ENCODE measurements at places on chromosomes 16 and 17.

DNA sequence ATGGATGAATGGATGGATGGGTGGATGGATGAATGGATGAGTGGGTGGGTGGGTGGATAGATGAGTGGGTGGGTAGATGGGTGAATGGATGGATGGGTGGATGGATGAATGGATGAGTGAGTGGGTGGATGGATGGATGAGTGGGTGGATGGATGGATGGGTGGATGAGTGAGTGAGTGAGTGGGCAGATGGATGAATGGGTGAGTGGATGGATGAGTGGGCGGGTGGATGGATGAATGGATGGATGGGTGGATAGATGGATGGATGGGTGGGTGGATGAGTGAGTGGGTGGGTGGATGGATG, 6.4 kb upstream of the KATNB1 start:
- no peak overlapping the region for H3K4me3 ChIP-seq
- no peaks in the 10 kb centered on the region for H3K36me3 ChIP-seq
- no peaks in the 10 kb centered on the region for H3K4me1 ChIP-seq
- no peak overlapping the region for H3K27ac ChIP-seq

DNA sequence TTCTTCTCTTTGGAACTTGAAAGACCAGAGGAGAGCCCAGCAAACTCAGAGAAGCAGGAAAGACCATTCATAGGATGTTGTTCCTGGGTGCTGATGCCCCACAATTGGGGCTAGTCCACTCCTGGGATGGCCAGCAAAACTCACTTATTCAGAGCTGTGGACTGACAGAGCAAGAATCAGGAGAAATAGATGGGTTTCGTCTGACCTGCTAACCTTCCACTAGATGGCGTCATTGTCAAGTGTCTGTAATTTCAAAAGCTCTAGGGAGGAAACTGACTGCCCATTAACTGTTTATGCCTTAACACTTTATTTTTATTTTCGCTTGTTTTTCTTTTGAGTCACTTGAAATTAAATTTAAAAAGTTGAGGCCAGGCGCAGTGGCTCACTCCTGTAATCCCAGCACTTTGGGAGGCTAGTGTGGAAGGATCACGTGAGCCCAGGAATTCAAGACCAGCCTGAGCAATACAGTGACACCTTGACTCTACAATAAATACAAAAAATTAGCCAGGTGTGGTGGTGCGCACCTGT, 28.7 kb upstream of the MILR1 start:
- DNase-seq = no peak
- no peaks in the 10 kb centered on the region for H3K36me3 ChIP-seq
- no peaks in the 10 kb centered on the region for H3K4me1 ChIP-seq
- no peaks in the 10 kb centered on the region for H3K27me3 ChIP-seq

DNA sequence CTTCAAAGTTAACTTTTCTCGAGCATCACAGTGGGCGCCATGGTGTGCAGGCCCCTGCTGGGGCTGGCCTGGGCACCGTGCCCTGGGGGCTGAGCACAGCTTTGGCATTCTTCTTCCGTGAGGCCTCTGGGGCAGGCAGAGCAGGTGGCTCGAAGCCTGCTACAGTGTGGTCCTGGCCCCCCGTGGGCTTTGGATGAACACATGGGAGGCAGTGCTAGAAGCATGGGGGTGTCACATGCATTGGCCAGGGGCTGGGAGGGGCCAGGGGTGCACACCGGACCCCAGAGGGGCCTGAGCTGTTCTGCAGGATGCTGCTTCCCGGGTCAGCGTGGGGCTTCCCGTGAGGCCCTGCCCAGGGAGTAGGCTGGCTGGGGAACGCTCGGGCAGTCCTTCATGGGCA, 12.1 kb upstream of the C16orf74 start:
- no peaks in the 10 kb centered on the region for H3K27me3 ChIP-seq
- DNase-seq = no peak
- H3K27ac ChIP-seq = no peak overlapping the region

- no peak overlapping the region for H3K27ac ChIP-seq
- no peak overlapping the region for H3K4me3 ChIP-seq
- H3K36me3 ChIP-seq = no peaks in the 10 kb centered on the region
- H3K4me1 ChIP-seq = no peaks in the 10 kb centered on the region
Measured at GRCh38 chr16:54325616-54326265, 39.2 kb upstream of the IRX3 start.

DNA sequence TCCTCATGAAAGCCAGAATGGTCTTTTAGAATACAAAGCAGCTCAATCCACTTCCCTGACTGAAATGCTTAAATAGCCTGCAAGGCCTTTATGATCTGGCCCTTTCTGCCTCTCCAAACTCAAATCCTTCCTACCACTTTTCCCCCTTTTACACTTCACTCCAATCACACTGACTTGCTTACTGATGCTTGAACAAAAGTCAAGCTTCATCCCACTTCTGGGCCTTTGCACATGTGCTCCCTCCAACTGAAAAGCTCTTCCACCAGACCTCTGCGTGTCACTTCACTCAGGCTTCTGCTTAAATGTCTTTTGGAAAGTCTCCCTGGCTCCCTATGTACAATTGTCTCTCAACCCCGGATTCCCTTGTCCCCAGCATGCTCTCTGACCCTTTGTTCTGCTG, 13.3 kb upstream of the TERB1 start:
- no peak for DNase-seq
- H3K4me1 ChIP-seq = no peaks in the 10 kb centered on the region
- no peaks in the 10 kb centered on the region for H3K27me3 ChIP-seq
- H3K36me3 ChIP-seq = no peaks in the 10 kb centered on the region
- H3K4me3 ChIP-seq = no peak overlapping the region
- no peak overlapping the region for H3K27ac ChIP-seq

- peak overlapping the region; percentile 93 for H3K27ac ChIP-seq
- H3K36me3 ChIP-seq = no peaks in the 10 kb centered on the region
- H3K4me3 ChIP-seq = no peak overlapping the region
- DNase-seq = no peak
- H3K4me1 ChIP-seq = peaks cover 53% of the 10 kb centered on the region
Measured at GRCh38 chr16:88779406-88780141, 5.4 kb downstream of the PIEZO1 start.

- H3K36me3 ChIP-seq = no peaks in the 10 kb centered on the region
- DNase-seq = no peak
- H3K4me1 ChIP-seq = no peaks in the 10 kb centered on the region
Measured at GRCh38 chr16:17548825-17549224, 78.1 kb upstream of the XYLT1 start.

DNA sequence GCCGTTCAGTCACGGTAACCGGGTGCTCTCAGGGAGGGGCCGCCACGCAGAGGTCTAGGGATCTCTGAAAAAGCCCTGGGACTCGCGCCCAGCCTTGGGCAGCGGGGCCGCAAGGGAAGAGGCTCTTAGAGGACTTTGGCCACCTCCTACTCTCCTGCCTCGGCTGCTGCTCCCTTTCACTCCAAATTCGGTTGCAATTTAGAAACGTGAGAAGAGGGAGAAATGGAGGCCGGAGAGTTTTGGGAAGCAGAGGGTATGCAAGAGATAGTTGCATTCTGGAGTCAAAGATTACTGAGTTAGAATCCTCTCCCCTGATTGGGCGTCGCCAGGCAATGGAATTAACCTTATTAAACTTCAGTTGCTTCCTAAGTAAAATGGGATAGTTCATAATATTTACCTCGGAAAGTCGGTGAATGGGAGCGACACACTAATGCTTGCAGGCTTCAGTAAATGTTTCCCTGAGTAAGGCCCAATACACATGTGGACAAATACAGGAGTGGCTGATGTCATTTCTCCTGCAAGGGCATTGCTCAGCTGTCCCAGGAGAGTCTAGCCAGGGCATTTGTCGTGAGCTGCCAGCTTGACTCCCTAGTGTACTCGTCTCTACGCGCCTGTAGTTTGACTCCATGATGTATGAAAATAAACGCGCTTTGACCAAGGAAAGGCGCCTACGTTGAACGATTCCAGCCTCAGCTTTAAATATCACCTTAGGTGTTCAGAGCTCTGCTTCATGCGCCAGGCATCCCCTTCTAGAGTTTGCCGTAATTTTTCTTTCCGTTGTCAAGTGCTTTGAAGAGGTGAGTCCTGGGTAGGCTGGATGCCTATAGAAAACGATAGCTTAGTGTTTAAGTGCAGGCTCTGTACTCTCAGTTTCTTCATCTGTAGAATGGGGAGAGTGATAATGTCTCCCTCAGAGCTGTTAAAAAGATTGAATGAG, 667 bp downstream of the OGFOD1 start:
- peak overlapping the region; percentile 84 for H3K4me3 ChIP-seq
- no peak for DNase-seq
- H3K4me1 ChIP-seq = peaks cover 25% of the 10 kb centered on the region
- peaks cover 4% of the 10 kb centered on the region for H3K36me3 ChIP-seq
- H3K27ac ChIP-seq = peak overlapping the region; percentile 90

- H3K36me3 ChIP-seq = no peaks in the 10 kb centered on the region
- no peak for DNase-seq
- H3K4me3 ChIP-seq = no peak overlapping the region
- H3K4me1 ChIP-seq = no peaks in the 10 kb centered on the region
- no peak overlapping the region for H3K27ac ChIP-seq
Measured at GRCh38 chr17:63185420-63185819, 219.4 kb downstream of the TANC2 start.

DNA sequence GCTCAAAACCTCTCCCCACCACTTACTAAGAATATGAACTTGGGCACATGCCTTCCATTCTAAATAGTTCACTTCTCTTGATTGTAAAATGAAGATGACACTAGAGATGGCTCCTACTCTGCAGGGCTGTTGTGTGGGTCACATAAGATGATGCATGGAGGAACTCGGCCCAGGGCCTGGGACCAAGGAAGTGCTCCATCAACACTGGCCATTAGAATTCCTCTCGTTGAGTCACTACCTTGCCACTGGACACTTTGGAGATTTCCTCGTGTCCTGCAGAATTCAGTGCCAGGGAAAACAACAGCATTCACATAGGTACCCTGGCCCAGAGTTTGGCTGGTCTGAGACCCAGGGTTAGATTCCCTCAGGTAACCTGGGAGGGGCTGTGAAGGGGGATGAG, 18.6 kb downstream of the HNF1B start:
- no peaks in the 10 kb centered on the region for H3K27me3 ChIP-seq
- no peak for DNase-seq
- H3K4me1 ChIP-seq = no peaks in the 10 kb centered on the region
- no peak overlapping the region for H3K27ac ChIP-seq

- no peak overlapping the region for H3K27ac ChIP-seq
- H3K4me1 ChIP-seq = no peaks in the 10 kb centered on the region
- DNase-seq = no peak
- H3K27me3 ChIP-seq = no peaks in the 10 kb centered on the region
- no peaks in the 10 kb centered on the region for H3K36me3 ChIP-seq
Measured at GRCh38 chr16:11401161-11402050, 56.1 kb downstream of the RMI2 start.

DNA sequence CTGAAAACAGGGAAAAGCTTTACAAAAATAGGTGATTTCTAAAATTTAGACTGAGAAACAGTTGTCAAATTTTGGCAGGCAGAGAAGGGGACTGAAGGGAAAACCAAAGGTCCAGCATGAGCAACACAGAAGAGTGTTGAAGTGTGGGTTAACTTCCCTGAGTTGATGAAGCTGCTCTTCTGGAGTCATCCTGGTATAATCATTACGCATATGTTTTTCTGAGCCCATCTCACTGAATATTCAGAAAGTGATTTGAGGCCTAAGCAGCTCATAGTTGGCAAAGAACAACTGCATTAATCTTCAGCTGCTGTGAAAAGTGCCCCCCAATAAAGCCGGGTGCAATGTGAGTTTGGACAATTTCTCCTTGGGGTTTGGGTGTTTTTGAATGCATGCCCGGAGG, 115.0 kb upstream of the RBBP6 start:
- H3K4me3 ChIP-seq = no peak overlapping the region
- no peak for DNase-seq
- H3K27me3 ChIP-seq = no peaks in the 10 kb centered on the region
- H3K4me1 ChIP-seq = no peaks in the 10 kb centered on the region
- H3K36me3 ChIP-seq = no peaks in the 10 kb centered on the region
- no peak overlapping the region for H3K27ac ChIP-seq

DNA sequence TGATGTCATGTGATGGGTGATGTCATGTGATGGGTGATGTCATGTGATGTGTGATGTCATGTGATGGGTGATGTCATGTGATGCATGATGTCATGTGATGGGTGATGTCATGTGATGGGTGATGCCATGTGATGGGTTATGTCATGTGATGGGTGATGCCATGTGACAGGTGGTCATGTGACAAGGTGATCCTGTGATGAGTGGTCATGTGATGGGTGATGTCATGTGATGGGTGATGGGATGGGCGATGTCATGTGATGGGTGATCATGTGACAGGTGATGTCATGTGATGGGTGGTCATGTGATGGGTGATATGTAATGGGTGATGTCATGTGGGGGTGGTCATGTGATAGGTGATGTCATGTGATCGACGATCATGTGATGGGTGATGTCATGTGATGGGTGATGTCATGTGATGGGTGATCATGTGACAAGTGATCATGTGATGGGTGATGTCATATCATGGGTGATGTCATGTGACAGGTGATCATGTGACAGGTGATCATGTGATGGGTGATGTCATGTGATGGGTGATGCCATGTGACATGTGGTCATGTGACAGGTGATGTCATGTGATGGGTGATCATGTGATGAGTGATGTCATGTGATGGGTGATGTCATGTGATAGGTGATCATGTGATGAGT, 17.2 kb downstream of the CD300LB start:
- H3K36me3 ChIP-seq = no peaks in the 10 kb centered on the region
- H3K27ac ChIP-seq = no peak overlapping the region
- no peak overlapping the region for H3K4me3 ChIP-seq
- no peak for DNase-seq
- H3K4me1 ChIP-seq = no peaks in the 10 kb centered on the region

- no peaks in the 10 kb centered on the region for H3K36me3 ChIP-seq
- H3K27ac ChIP-seq = no peak overlapping the region
- peaks cover 3% of the 10 kb centered on the region for H3K4me1 ChIP-seq
- H3K27me3 ChIP-seq = no peaks in the 10 kb centered on the region
- DNase-seq = no peak
Measured at GRCh38 chr17:67623767-67624166, 94.0 kb upstream of the NOL11 start.

DNA sequence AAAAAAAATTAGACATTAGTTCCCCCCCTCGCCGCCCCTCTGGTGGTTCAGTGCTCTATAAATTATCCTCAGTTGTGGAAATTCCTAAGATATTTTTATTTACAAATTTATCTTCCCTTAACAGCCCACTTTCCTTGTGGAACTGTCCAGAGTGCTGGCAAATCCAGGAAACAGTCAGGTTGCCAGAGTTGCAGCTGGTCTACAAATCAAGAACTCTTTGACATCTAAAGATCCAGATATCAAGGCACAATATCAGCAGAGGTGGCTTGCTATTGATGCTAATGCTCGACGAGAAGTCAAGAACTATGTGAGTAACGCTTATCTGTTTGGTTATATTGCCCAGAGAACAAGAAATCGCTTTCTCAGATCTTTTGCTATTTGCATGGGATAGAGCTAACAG, 2.9 kb downstream of the KPNB1 start:
- H3K27me3 ChIP-seq = no peaks in the 10 kb centered on the region
- DNase-seq = no peak
- peaks cover 25% of the 10 kb centered on the region for H3K4me1 ChIP-seq
- H3K27ac ChIP-seq = no peak overlapping the region
- no peak overlapping the region for H3K4me3 ChIP-seq

DNA sequence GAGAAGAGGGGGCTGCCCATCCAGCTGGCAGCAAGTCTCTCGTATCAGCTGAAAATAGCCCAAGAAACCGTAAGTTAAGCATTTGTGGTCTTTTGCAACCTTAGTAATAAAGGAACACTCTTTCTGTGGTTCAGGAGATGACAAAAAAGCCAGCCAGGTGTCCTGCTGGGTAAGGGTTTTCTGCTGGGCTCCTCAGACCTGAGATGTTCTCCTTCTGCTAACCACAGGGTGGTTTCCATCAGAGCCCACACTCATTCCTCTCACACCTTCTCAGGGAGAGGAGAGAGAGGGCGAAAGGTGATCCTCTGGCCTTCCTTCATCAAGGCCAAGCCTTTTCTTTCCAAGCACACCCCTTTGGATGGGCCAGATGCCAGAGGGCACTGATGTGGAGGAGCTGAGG, 70.7 kb downstream of the TEX14 start:
- no peaks in the 10 kb centered on the region for H3K36me3 ChIP-seq
- H3K4me3 ChIP-seq = no peak overlapping the region
- no peaks in the 10 kb centered on the region for H3K4me1 ChIP-seq
- no peak for DNase-seq

All from esophagus squamous epithelium (tissue), 5 donors.